NK-92 treated with Interleukin-12 subunit alpha and Interleukin-12 subunit beta, amount 100 ng/mL, for 24 hours (cell line): ENCODE measurements at places on chromosomes 11 and 22.

DNA sequence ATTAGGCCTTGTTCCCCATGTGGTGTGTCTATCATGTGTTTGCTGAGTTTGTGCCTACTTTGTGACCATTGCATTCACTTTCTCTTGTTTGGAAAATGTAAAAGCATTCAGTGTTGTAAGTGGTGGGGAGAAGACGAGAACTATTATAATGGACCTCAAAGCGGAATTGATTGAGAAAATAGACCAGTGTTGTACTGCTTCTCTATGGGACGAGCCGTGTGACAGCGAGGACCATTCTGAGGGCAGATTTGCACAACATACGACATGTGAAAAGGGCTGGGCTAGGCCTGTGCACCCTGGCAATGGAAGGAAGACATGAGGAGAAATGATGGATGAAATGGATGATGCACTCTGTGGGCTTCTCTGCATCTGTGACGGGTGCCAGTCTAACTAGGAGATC lies 233.5 kb downstream of the DSCAML1 start:
- no peak for DNase-seq

DNA sequence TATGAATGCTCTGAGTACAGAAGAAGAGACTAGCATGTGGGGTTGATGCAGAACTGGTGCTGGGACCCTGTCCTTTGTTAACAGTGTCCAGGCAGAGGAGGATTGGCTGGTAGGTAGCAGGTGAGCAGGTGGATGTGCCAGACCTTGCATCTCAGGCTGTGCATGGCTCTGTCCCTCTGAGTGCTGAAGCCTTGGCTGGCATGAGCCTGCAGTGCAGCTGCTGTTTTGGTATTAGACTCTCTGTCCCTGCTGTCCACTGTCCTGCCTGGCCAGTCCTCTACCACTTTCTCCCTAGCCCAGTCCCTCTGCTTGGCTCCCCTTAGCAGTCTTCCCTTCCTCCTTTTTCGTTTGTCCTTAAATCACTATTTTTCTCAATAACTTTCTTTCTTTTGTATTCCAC lies 213.6 kb upstream of the ZBED5 start:
- no peak for DNase-seq

GRCh38 chr11:19723572-19724342 lies 11.1 kb downstream of the NAV2 start:
- peak; percentile 23 for DNase-seq

- DNase-seq, result no peak
Observed at GRCh38 chr22:47748271-47748670, 985.8 kb downstream of the TBC1D22A start.

DNA sequence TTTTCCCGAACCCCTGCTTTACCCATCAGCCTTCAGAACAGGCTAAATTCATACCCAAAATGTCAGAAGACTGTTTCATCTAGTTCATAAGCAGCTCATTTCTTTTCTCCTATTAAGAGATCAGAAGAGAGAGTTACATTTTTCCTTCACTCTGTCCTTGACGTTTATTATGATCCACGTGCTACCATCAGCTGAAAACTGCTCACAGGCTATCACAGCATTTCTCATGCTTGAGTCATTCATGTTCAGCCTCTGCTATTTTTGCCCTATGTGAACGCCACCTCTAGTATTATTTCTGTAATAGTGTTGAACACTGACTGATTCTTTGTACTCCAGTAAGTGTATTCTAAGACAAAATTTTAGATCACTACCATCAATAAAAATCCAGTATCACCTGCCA lies 51.9 kb downstream of the SLC1A2 start:
- DNase-seq, result no peak

DNA sequence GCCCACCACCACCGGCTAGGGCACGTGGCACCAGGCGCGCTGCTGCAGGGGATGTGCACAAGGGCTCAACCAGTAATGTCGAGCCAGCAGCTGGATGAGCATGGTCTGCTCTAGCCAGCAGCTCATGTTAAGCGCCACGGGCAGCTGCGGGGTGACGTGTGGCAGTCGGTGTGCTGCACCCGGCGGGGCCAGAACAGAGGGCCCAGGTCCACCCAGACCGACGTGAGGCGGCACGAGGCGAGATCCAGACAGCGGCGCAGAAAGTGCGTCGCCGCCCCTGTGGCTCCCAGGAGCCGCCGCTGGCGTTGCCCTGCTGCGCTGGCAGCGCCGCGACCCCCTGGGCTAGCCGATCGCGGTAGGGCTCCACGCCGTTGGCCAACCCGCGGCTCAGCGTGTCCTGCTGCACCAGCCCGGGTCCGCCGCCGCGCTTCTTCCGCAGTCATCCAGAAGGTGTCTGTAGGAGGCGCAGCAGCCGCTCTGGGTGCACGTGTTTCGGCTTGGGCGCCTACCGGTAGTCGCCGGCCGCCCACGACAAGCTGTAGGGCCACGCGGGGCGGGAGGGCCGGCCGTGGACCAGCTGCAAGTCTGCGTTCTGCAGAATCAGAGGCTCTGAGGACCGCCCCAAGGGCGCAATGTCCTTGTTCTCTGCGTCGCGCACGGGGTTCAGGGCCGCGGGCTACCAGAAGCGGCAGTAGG lies 4.6 kb upstream of the GALR3 start:
- no peak for DNase-seq

GRCh38 chr11:61489833-61490721 lies 18.5 kb upstream of the LRRC10B start:
- no peak for DNase-seq
